ENCODE measurements at places on chromosomes 13 and 19.

DNA sequence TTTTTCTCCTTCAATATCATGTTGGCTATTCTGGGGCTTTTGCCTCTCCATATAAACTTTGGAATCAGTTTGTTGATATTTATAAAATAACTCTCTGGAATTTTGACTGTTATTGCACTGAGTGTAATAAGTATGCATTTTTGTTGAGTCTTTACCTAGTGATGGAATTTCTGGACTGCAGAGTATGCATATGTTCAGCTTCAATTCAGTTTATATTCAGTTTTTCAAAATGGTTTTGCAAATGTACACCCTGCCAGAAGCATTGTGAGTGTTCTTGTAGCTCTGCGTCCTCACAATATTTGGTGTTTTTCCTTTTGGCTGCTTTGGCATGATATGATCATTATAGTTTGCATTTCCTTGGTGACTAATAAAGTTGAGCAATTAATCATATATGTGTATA lies 43.1 kb downstream of the RASL11A start:
- DNase-seq: no peak

GRCh38 chr13:52164989-52165388 lies 5.6 kb upstream of the NEK3 start:
- DNase-seq: no peak

DNA sequence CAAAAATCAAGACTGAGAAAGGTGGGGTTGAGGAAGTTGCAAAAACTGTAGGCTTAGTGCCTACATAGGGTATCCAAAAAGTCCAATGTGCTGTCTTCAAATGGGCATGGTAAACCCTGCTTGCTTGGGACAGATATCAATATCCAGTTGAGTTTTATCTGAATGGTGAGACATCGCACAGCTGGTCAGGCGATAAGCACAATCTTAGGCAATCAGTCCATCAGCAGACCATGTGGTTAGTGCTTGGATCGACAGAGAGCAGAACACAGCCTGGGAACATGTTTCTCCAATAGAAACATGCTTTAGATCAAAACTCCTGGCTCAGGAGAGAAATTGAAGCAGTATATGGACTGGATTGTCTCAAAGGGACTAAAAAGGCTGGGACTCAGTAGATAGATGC lies 151.3 kb upstream of the IPO5 start:
- DNase-seq: no peak

DNA sequence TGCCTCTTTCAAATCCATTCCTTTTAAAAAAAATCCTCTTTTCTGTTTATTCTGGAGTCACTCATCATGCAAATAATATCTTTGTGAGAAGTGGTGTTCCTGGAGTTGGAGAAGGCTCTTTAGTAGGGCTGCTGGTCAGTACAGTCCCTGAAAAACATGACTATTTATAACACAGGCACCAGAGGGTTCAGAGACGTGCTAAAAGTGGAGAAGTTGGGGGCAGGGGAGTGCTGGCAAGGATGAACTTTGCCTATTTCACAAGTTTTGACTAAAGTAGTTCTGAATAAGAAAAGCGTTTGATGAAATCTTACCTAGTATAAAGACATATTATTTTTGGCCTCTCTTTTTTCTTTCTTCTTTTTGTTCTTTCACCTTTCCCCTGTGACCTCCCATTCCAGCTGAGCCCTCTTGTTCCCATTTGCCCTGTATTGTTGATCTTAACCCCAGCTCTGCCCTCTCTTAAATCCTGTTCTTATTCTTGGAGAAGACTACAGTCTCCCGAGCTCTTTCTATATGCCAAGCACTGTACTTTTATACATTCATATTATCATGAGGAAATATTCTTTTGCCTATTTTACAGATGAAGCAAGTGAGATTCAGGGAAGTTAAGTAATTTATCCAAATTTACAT lies 129.1 kb downstream of the TM9SF2 start:
- no peak for DNase-seq

DNA sequence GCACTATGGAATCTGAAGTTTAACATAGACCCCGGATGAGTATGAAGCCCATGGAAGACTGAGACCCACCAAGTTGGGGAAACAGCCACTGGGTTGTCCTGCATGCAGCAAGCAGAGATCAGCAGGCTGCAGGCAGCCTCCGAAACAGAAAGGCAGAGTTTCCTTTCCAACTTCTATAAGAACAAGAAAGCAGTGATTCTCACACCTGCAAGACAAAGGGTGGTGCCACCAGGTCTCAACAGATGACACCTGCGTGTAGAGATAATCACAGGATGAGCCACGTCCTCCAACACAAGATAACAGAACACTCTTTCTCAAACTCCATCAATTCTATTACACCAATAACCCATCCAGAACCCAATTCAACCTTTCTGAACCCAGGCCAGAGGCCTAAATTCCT lies 457.9 kb downstream of the FOXO1 start:
- no peak for DNase-seq

- DNase-seq: no peak
These were observed 673 bp downstream of the IFNL4 start for GRCh38 chr19:39247701-39248664.

DNA sequence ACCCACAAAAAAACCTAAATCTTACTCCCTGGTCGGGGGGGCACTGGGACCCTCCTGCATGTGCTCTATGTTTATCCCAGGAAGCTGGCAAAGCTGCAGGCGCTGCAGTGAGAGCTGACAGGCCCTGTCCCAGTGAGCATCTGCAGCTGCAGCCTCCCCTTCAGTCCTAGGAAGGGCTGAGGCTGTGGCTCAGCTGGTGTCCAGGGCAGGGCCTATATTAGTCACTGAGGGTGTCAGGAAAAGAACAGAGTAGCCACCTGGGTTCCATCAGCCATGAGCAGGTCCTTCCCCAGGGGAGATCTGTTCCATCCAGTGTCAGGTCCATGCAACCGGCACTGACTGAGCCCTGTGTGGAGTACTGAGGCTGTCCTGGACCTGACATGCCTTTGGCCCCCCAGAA lies 120.5 kb downstream of the TNFRSF19 start:
- no peak for DNase-seq

- DNase-seq: peak; percentile 39
These were observed 38.4 kb downstream of the DEDD2 start for GRCh38 chr19:42178791-42179674.

DNA sequence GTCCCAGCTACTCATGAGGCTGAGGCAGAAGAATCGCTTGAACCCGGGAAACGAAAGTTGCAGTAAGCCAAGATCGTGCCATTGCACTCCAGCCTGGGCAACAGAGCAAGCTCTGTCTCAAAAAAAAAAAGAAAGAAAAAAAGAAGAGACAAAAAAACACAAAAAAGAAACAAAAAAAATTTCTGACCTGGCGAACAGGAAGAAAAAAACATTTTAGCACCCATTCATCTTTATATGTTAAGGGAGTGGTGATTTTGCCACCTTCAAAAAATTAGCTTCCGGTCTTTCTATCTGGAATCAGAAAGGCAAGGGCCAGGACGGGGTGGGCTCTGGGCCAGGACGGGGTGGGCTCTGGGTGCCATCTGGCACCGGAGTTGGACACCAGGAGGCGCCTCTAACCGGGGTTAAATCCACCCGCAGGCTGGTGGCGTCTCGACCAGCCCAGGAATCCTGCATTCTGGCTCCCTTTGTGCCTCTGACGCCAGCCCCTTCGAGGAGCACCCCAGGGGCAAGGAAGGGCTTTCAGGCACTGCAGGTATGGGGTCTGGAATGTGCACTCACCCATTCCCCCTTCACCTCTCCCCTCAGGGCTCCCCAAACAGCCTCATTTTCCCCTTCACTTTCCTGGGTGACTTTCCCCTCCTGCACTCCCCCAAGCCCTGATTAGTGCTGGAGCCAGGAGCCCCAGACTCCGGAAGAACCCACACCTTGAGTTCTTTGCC lies 10.4 kb upstream of the ZSWIM4 start:
- peak; percentile 63 for DNase-seq

DNA sequence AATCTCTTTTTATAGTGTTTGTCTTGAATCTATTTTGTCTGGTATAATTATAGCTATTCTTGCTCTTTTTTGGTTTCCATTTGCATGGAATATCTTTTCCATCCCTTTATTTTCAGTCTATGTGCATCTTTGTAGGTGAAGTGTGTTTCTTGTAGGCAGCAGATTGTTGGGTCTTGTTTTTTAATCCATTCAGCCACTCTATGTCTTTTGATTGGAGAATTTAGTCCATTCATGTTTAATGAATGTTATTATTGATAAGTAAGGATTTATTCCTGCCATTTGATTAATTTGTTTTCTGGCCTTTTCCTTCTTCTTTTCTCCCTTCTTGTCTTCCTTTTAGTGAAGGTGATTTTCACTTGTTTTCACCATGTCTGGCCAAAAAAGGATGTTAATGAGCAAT lies 11.7 kb upstream of the ZDHHC20 start:
- no peak for DNase-seq

GRCh38 chr19:49520705-49521319 lies 7.0 kb upstream of the RCN3 start:
- DNase-seq: no peak

DNA sequence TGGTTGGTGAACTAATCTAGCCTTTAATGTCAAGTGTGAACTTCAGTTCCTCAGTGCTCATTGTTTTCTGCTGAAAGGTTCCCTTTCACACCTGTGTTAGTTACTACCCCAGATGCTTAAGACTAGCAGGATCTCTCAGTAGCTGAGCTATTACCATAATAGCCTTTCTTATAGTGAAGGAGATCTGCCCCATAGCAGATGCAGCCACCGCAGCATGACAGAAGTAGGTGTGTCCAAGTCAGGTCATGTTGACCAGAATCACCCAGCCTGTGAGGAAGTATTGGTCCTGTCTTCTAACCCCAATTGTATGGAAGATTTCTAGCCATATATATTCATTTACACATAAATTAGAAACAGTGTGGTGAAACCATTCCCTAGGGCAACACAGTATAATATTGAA lies 37.3 kb downstream of the ZAR1L start:
- no peak for DNase-seq

GRCh38 chr19:54136086-54136863 lies 1.3 kb upstream of the CNOT3 start:
- no peak for DNase-seq

DNA sequence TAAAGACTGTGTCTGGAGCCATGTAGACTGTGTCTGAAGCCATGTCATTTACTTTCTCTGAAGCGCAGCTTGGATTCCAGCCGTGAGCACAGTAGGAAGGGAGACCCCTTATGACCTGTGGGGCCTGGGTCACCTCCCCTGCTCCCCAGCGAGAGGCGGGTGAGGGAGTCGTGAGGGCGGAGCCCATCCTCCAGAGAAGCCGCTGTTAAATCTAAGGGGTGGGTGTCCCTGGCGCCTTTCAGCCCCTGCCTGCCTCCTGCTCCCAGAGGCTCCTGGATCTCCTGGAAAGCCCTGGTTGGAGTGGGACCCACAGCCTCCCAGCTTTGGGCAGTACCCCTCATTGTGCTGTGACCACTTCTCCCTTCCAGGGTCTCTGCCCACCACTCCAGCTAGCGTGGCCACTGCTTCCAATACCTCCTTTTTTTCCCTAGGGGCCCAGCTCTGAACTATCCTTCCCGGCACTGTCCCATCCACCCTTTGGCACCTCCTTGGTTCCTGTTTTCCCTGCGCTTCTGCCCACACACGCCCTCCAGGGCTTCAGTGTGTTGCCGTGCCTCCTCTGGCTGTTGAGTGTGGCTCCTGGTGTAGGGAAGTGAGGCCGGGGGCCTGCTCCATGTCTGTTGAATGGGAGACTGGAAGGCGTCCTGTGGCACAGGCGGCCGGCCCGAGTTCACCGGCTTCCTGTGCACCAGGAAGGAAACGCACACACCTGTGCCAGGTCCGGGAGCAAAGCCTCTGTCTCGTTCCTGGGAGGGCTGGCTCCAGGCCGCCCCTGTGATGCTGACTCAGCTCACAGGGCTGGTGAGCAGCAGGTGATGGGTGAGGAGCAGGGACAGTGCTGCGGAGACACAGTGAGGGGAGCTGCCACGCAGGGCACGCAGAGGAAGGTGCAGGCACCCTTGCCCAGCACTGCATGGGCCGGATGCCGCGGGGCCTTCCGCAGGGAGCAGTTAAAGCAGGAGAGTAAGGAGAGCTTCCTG lies 29.4 kb downstream of the ATP4B start:
- DNase-seq: no peak

DNA sequence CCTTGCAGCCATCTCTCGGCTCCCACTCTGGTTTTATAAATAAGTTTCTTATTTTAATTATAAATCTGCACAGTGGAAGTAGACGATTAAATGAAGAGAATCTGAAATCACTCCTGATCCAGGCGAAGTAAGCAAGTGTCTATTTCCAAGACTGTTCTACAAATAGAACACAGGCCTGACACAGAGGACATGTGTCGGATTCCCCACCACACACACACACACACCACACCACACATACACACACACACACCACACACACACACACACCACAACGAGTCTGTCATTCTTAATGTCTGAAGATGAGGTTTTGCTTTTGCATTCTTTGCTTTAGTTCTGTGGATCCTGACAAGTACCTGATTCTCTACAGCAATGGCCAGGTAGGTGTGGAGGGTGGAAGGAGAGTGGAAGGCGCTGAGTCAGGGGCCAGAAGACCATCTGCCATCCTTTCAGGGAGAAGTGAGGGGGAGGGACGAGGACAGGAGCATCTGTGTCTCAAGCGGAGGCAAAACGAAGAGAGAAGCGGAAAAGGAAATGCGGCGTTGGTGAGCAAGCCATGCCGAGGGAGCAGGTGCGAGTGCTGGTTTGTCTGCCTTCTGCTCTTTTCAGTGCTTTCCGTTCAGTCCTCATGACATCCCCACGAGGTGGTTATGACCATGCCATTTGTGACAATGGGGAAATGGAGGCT lies 110.2 kb downstream of the TEX26 start:
- no peak for DNase-seq

DNA sequence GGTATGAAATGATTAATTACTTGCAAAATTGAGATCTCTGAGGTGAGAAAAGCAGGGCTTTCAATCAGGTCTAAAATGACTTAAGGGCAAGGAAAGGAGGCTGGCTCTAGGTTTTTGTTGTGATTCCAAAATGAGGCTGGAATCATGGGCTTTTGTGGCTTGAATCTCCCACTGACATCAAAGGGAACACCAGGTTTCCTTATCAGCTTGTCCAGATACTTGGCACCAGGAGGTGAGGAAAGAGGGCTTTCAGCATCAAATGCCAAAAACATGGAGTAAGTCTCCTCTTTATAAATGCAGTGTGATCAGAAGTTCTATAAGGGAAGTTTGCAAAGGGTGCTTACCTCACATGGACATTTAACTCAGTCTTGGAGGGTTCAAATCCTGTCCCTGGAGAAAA lies 402.3 kb downstream of the NDFIP2 start:
- no peak for DNase-seq

DNA sequence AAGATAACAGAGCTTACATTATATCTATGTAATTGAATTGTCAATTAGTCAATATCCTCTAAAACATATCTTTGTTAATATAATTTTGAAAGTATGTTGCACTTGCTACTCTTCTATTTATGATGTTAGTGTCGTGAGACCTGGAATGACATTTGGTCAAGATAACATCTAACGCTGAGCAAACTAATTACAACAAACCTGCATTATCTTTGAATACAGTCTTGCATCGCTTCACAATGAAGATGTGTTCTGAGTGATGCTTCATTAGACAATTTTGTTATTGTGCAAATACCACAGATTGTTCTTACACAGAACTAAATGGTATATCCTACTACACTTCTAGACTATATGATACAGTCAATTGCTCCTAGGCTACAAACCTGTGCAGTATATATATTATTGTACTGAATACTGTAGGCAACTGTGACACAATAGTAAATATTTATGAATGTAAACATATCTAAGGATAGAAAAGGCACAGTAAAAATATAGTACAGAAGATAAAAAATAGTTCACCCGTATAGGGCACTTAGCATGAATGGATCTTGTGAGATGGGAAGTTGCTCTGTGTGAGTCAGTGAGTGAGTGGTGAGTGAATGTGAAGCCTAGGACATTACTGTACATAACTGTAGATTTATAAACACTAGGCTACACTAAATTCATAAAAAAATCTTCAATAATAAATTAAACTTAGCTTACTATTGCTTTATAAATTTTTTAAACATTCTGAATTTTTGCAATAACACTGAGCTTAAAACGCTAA lies 1773.8 kb downstream of the PCDH9 start:
- DNase-seq: no peak
